ENCODE measurements at places on chromosomes 12 and 14.

- no peak for DNase-seq
Measured at GRCh38 chr12:116456330-116457082, 102.7 kb upstream of the MAP1LC3B2 start.

- peak; percentile 85 for DNase-seq
Measured at GRCh38 chr12:119412811-119413794, 78.6 kb downstream of the CCDC60 start.

DNA sequence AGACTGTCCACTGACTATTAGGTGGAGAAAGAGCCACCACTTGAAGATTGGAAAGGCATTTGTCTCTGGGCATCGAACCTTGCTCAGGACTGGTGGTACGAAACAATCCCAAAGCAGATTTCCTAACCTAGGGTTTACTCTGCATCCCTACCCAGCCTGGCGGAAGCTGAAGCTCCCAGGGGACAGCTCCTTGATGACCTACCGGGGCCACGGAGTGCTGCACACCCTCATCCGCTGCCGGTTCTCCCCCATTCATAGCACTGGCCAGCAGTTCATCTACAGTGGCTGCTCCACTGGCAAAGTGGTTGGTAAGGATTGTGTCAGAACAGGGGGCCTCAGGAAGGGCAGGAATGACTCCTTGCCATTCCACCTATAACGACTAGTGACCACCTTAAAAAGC lies 6.5 kb upstream of the NRL start:
- DNase-seq, result no peak

DNA sequence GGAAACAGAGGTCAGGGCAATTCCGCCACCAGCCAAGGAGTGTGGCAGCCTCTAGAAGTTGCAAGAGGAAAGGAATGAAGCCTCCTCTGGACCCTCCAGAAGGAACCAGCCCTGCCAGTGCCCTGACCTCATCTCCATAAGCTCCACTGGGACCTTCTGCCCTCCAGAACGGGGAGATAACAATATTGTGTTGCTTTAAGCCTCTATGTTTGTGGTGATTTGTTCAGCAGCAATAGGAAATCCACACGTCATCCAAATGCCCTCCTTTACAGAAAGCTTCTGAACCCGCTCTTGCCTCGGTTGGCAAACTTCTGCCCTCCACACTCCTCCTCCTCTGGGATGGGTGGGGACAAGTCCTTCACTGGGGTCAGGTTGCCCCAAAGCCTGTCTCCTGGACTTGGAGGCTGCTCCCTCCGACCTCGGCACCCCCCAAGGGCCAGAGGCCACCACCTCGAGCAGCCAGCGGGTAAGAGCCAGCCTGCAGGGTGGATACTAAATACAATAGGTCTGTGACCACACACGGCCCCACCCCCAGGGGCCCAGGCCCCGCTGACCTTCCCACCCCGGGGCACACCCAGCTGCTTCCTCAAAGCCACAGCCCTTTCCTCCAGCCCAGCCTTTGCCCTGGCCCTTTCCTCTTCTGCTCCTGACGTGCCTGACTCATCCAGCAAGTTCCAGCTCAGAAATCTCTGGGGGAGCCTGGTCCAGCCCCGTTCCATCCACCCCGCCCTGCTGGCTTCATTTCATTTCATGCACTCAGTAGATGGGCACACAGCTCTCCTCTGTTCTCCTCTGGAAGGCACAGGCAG lies 58.7 kb upstream of the NCOR2 start:
- no peak for DNase-seq

- no peak for DNase-seq
Measured at GRCh38 chr14:61589691-61590581, 105.4 kb upstream of the HIF1A start.

DNA sequence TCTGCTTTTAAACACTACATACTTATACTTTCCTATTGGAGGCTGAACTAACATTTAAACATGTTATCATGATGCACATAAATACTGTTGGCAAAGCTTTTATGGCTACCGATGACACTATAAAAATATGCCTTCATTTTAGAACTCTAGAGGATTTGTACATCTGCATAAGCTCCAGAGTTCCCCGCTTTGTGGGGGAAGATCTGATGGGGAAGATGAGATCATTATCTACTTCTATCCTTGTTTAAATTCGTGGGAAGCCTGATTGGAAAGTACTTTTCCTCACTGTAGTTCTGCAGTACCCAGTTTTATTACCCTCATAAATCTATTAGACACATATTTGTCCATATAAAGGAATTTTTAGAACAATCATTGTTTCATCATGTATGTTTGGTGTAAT lies 299.6 kb upstream of the ATP2B1 start:
- DNase-seq, result no peak

- peak; percentile 21 for DNase-seq
Measured at GRCh38 chr14:32633224-32633859, 304.2 kb downstream of the AKAP6 start.

DNA sequence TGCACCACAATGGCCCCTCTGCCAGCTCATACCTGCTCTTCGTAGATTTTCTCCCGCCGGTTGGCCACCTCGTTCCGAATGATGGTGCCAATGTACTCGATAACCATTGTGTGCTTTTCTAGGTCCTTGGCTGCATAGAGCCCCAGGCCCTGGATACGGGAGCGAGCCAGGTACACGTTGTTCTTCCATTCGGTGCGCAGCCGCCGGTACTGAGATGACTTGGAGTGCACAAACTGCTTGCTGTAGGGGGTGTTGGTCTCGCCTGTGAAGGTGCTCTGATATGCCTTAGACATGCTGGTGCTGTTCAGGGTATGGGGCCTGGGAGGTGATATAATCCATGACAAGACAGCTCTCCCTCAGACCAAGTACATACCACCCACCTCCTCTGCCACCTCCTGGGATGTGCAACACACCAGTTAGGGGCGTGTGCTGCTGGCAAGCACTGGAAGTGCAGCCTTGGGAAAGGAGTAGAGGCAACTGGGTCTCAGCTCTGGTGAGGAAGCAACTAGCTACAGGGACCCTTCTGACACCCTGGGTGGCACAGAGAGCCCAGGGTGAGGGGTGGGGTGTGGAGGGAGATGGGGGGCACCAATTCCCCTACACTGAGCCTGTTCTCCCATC lies 4.1 kb upstream of the PRKAG1 start:
- no peak for DNase-seq

- no peak for DNase-seq
Measured at GRCh38 chr12:123238961-123239360, 5.7 kb downstream of the MTRFR start.

GRCh38 chr12:6301721-6302120 lies 8.8 kb upstream of the PLEKHG6 start:
- DNase-seq, result no peak
